ENCODE measurements at places on chromosomes 3 and 15.

DNA sequence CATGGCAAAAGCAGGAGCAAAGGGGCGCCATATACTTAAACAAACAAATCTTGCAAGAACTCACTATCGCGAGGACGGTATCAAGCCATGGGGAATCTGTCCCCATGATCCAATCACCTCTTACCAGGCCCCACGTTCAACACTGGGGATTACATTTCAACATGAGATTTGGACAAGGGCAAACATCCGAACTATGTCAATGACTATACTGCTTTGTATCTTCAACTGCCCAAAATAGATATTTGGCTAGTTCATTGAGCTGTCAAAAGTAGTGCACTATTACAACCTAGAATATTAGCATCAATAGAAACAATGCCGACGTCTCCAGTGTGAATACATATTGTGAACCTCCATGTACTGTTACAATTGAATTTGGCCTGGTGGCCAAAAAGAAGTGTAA, 760.4 kb downstream of the MCTP2 start:
- no peak for DNase-seq

GRCh38 chr3:174466471-174467054, 392.6 kb upstream of the NAALADL2 start:
- no peak for DNase-seq

DNA sequence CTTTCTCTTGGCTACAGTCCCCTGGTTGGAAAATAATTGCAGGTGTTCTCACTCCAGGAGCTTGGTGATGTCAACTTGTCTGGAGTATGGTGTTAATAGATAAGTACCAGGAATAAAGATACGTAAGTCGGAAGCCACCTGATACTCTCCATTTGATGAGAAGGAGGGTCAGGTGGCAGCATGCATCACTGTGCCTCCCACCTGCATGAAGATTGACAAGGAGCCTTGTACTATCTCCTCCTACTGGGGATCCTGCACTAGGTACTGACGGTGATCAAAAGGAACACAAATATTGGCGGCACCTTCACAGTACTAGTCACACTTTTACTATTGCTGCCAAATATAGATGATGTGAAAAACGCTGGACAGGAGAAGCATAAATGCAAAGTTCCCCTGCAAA, 32.6 kb upstream of the GABRB3 start:
- no peak for DNase-seq

GRCh38 chr3:36820083-36820482, 55.7 kb upstream of the DCLK3 start:
- no peak for DNase-seq

GRCh38 chr15:68042156-68042854, 11.8 kb upstream of the PIAS1 start:
- DNase-seq: no peak

DNA sequence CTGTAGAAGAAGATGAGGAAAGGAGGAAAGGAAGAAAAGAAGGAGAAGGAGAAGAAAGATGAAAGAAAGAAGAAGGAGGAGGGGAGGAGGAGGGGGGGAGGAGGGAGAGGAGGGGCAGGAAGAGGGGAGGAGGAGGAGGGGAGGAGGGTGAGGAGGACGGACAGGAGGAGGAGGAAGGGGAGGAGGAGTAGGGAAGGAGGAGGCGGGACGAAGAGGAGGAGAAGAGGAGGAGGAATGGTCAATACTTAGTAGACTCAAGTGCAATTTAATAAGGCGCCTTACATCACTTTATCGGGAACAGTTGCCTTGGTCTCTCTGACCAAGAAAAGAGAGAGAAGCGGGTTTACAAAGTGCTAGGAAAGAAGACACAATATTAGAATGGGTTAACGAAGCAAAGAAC, 23.7 kb upstream of the NR2E3 start:
- no peak for DNase-seq

DNA sequence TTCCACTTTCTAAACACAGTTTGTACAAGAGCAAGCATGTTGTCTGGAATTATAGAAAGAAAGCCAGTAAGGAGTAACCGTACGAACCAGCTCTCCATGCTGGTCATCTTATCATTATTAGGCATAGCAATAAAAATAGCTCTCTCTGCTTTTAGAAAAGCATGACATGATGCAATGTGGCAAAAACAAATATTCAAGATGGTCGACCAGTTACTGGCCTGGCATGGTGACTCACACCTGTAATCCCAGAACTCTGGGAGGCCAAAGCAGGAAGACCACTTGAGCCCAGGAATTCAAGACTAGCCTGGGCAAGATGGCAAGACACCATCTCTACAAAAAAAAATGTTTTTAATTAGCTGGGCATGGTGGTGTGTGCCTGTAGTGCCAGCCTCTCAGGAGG, 2.6 kb upstream of the MAP4 start:
- DNase-seq: peak; percentile 72

- DNase-seq: no peak
Measured at GRCh38 chr3:141763088-141763750, at the start of gene GRK7. Gene GRK7 (plus strand): TSS chr3:141763408. CDS start chr3:141778285, 14,877 bp downstream.

- no peak for DNase-seq
Measured at GRCh38 chr15:67152429-67152828, 87.0 kb downstream of the SMAD3 start.

DNA sequence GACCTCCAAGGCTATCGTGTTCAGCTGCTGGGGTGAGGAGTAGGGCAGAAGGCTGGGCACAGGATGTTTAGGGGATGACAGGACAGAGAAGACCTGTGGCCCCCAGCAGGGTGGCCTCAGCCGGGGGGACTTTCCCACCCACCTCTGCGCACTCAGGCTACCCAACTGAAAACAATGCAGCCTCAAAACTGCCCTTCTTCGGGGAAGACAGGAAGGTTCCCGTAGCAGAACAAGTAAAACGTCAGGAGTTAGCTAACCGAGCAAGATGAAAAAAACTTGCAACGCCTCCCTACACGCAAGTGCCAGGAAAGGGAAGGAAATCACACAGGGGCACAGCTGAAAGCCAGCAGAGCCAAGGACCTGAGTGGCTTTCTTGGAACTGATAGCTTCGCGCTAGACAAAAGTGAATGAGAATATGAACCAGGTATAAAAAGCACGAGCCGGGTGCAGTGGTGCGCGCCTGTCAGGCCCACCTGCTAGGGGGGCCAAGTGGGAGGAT, 38.4 kb upstream of the FURIN start:
- no peak for DNase-seq

GRCh38 chr3:88005066-88005465, 53.7 kb downstream of the CGGBP1 start:
- DNase-seq: peak; percentile 65

GRCh38 chr3:129984125-129984524, 9.6 kb downstream of the TRH start:
- peak; percentile 26 for DNase-seq

DNA sequence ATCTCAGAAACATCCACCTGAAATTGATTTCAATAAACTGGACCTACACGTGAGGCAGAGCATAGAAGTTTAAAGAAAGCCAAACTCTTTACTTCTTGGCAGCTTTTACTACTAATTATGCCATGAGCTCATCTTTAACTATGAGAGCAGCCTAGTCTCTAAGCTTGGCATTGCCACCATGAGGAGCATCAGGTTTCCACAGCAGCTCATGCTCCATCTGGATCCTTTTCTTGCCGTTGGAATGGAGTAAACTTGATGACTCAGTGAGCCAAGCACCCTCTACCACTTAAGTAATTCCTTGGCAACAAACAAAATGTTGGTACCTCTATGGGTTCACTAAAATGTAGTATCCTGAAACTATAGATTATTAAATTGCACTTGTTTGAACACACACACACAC, 583.2 kb downstream of the EPHA3 start:
- peak; percentile 12 for DNase-seq

DNA sequence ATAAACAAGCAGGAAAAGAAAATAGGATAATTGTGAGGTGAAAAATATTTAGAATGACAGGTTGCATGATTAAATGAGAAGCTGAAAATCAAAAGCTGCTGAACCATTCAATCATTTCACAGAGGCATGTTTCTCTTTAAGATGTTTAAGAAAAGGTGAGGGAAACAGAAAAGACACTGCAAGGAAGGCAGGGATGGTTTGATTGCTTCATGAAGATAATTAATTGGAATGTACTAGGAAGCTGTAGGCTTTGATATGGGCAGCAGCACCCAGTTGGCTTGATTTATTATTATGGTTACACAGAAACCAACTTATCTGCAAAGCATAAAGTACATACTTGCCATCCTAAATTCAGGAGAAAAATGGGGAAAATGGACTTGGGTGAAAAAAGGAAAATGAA, 234.6 kb downstream of the SUCLG2 start:
- no peak for DNase-seq

DNA sequence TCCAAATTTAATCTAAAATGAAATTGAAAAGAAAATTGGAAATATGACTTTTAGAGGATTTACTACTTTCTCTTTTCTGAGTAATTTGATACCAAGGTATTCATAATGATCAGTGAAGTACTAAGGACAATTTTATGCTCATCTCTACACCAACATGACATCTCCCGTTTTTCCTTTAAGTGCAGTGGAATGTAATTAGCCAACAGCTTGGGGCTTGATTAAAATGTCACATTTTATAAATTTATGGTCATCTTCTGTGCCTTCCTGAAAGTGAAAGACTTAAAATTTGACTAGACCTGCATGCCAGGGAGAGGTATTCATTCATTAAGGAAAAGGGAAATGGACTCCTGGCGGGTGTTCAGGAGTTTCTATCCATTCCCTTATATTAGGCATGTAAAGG, 228.2 kb upstream of the CNTN3 start:
- no peak for DNase-seq

GRCh38 chr15:34708422-34708821, 46.4 kb downstream of the GJD2 start:
- DNase-seq: peak; percentile 79

DNA sequence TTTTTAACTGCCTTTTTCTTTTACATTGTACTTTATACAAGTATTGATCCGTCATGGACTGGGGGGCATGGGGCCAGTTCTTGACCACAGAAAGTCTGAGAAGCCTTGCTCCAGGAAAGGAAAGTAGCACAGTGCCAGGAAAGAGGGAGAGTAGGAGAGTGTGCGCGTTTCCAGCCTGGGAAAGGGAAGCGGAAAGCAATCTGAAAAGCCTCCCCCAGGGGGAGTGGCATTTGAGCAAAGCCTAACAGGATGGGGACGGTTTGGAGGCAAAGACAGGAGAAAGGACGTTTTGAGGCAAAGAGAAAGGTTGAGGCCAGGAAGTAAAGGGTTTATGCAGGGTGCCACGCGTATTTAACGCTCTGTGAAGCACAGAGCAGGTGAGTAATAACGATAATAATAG, 116.9 kb downstream of the RORA start:
- DNase-seq: no peak

DNA sequence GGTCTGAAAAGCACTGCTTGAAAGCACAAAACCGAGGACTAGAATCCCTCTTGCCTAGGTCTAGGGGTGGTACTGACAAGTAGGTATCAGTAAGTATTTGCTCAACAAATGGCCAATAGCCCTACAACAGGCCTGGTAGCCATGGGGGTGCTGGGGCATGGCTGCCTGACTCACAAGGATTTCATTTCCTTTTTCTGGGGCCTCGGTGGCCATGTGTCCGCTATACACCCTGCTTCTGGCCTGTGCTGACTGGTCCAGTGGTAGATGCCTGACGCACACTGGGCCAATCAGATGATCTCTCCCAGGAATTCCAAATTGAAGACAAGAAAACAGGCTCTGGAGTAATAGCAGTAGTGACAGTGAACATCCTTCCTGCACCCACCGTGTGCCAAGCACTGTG, 29.4 kb downstream of the MELTF start:
- DNase-seq: peak; percentile 55

DNA sequence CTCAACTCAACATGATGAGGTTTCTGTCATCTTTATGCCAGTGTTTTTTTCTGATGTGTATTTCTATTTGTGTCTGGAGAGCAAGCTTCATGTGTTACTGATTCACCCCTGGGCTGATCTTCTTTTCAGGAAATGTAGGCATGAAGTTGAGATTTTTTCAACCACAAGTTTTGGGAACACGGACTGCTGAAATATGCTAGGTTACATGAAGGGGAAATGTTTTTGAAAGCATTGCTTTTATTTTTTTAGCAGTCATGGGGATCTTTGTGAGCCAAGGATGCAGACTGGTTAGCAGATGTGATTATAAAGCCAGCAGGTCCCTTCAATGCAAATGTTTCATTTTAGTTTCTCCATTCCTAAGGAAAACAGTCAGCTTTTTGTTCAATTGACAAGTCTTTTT, 219.3 kb upstream of the COL8A1 start:
- peak; percentile 76 for DNase-seq

GRCh38 chr15:33074212-33074611, 120.3 kb downstream of the FMN1 start:
- no peak for DNase-seq

- DNase-seq: peak; percentile 45
Measured at GRCh38 chr3:5136211-5136918, 14.3 kb downstream of the ARL8B start.

- peak; percentile 25 for DNase-seq
Measured at GRCh38 chr3:73509816-73510215, 114.9 kb downstream of the PDZRN3 start.

- DNase-seq: peak; percentile 72
Measured at GRCh38 chr3:193605876-193606275, 12.9 kb downstream of the OPA1 start.

DNA sequence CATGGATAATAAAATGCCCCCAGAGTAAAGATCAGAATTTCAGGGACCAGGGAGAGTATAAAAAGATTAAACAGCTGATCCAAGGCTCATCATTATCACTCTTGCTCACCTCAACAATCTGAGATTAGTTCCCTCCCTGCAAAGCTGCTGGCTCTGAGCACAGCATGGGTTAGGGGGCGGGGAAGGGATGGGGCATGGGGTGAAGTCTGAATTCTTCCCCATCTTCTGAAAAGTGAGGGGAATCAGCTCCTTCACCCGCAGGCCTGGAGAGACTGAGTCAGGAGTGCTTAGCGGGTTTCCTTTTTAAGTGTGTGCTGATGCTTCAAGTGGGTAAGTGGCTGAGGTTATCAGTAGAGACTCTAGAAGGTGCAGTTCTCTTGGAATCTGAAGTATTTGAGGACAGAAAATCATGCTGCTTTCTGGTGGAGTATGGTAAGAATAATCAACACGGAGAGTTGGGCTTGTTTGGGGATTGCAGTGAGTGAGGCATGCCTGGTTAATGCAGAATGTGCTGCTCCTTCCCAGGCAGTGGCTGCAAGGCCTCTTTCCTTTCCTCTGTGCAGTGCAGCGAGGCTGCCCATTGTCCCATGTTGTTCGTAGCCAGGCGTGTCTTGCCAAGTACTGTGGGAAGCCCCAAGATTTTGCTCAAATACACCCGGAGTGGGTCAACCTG, 59.2 kb upstream of the TRAK1 start:
- peak; percentile 62 for DNase-seq

DNA sequence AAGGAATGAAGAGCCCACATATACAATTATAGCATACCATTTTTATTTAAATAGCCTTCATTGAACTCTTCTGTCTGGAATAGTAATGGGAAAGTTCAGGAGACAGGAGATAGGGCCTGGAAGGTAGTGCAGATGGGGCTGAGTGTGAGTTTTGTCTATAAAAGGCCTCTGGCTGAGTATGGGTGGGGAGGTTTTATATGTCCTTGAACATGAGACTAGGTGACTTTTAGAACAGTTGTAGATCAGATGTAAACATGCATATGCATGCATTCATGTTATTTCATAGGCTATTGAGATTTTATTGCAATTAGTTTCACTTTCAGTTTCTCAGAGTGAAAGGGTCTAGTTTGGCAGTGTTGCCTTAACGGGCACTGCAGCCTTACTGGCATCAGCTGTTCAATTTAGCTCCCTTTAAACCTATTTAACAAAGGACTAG, 27.1 kb downstream of the CGGBP1 start:
- peak; percentile 66 for DNase-seq

GRCh38 chr15:62605282-62605681, 437.3 kb upstream of the TPM1 start:
- DNase-seq: no peak

GRCh38 chr3:183262875-183263378, 9.9 kb downstream of the B3GNT5 start:
- no peak for DNase-seq

GRCh38 chr3:145243875-145244274, 917.1 kb downstream of the PLOD2 start:
- peak; percentile 56 for DNase-seq

Measured in GM23248 (cell line).